ENCODE measurements at places on chromosomes 12 and 14. TPM values are rescaled to one million over a fixed set of nuclear protein-coding genes. Genes with fewer than 3 reads are reported as not detected.
A peak's percentile ranks its signal among the peaks of the same experiment; 100 is the strongest.

DNA sequence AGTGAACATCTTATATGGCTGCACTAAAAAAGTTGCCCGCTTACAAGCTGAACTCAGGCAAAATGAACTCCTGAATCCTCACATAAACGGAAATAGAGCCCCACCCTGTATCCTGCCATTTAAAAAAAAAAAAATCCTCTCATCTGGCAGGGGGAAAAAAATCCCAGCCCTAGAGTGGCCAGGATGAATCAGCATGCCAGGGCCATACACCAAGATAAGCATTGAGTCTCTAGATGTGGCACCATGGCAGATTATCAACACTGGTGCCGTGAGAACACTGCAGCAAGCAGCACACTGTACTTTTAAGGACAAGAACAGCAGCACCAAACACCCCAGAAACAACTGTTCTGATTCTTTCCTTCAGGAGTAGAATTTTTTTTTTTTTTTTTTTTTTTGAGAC is 65.5 kb downstream of the RASSF3 start:
- DNase-seq: no peak

- DNase-seq: no peak
Observed at GRCh38 chr12:10771132-10771733, 31.2 kb downstream of the TAS2R7 start.

DNA sequence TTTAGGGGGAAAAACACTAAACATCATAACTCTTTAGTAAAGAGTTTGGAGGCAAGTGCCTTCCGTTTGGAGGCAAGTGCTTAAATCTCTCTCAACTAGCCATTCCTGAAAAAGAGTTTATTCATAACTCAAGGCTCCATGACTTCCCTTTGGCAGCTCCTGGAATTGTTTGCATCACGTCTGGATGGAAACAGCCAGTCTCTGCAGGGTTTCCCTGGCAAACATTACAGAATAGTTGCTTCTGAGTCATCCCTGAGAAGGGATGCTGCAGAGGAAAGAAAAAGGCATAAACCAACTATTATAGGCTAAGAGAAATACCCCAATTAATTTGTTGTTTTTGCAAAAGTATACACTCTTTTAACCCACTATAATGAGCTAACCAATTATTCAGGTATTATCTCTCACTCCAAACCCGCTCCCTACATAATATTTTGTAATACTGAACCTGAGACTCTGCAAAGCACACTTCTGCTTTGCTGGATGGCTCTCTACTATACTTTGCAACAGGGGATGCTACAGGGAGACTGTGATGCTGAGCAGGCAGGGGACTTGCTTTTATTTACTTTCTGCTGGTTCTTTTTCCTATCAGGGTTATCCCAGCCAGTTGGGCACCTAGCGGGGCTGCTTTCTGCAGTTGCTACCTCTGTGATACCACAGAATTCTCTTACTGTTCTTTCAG is 497.7 kb downstream of the FUT8 start:
- DNase-seq: no peak

DNA sequence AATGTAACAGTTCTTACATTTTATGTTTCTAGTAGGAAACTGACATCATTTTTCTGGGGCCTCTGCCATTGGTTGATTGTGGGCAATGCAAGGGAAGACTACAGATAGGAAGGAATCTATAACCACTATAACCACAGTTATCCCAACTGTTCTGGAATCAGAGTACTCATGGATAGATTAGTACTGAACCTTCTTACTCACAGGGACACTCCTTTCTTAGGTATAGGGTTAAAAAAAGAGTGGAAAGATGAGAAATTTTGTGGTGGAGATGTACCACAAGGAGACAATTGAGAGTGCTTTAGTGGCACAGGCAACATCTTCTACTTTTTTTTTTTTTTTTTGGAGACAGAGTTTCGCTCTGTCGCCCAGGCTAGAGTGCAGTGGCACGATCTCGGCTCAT is 21.0 kb downstream of the TMEM116 start:
- DNase-seq: no peak

- DNase-seq: no peak
Observed at GRCh38 chr14:34450542-34450915, 11.5 kb downstream of the SPTSSA start.

DNA sequence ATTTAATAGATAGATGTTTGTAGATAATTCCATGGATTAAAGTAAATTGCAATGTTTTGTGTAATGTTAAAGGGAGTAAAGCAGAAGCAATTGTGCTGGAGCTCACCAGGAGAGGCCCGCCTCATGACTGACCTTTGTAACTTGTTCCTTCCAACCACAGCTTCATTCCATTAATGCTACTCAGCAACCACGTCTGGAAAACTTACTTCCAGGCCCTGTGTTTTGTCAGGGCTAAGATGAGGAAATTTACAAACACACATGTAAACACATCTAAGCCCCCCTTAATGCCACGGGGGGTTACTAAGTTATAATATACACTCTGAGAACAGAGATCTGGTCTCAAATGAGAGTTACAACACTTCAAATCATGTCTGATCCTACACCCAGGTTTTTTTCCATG is 12.4 kb downstream of the LUM start:
- no peak for DNase-seq

DNA sequence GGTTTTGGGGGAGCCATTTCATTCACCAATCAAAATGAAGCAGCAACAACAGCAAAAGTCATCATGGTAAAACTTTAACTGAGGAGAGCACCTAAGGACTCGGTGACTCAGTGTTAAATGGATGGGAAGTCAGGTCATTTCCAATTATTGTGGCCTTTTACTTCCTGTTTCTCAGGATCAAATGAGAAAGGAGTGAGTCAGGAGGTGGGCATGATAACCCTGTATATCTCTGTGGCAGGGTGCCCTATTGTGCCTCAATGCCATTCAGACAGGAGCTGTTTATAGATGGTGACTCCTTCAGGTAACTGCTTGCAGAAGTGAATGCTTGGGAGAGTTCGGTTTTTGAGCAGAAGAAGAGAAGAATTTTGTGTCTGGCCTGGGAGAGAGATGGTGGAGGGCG is 135.5 kb upstream of the CPM start:
- no peak for DNase-seq

GRCh38 chr12:91562476-91562875 is 379.9 kb upstream of the DCN start:
- DNase-seq: no peak

- DNase-seq: no peak
Observed at GRCh38 chr12:46459861-46460545, 87.4 kb upstream of the SLC38A2 start.

- DNase-seq: peak; percentile 70
Observed at GRCh38 chr14:34322940-34323418, 139.1 kb downstream of the SPTSSA start.

- no peak for DNase-seq
Observed at GRCh38 chr14:64860039-64860438, 19.7 kb downstream of the SPTB start.

DNA sequence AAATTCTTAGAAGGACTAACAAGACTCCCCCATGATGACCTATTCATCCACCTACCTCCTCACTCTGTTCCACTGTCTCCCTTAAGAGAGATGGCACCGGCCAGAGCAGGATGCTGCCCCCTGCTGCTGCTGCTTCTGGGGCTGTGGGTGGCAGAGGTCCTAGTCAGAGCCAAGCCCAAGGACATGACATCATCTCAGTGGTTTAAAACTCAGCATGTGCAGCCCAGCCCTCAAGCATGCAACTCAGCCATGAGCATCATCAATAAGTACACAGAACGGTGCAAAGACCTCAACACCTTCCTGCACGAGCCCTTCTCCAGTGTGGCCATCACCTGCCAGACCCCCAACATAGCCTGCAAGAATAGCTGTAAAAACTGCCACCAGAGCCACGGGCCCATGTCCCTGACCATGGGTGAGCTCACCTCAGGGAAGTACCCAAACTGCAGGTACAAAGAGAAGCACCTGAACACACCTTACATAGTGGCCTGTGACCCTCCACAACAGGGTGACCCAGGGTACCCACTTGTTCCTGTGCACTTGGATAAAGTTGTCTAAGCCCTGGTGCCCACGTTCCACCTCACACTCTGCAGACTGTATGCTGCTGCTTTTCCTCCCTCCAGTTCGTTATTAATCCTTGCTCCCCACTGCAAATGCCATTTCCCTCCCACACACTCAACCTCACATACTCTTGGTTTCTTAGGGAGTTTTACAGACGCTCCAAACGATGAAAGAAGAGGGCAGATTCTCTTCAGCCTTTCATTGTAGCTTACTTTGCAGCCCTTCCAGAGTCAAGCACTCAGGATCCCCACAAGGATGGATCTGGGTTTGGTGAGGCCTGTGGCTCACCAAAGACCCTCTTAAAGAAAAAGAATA is at the start of gene RNASE8:
TSS of gene RNASE8 (plus strand) at position 20 of the 873 bp plus-strand sequence. CDS start at position 91, 71 bp downstream.
- DNase-seq: no peak

The MORN3 gene
- 0.80 TPM for total RNA-seq

The BDKRB2 gene
- total RNA-seq: 0.18 TPM

The ENDOU gene
- not detected for total RNA-seq

The CLEC6A gene
- 0.11 TPM for total RNA-seq
